ENCODE measurements at places on chromosomes 6 and 20.

- no peak for DNase-seq
Measured at GRCh38 chr6:154274168-154274567, 82.4 kb downstream of the IPCEF1 start.

GRCh38 chr20:11207749-11208502, 534.1 kb upstream of the JAG1 start:
- no peak for DNase-seq

DNA sequence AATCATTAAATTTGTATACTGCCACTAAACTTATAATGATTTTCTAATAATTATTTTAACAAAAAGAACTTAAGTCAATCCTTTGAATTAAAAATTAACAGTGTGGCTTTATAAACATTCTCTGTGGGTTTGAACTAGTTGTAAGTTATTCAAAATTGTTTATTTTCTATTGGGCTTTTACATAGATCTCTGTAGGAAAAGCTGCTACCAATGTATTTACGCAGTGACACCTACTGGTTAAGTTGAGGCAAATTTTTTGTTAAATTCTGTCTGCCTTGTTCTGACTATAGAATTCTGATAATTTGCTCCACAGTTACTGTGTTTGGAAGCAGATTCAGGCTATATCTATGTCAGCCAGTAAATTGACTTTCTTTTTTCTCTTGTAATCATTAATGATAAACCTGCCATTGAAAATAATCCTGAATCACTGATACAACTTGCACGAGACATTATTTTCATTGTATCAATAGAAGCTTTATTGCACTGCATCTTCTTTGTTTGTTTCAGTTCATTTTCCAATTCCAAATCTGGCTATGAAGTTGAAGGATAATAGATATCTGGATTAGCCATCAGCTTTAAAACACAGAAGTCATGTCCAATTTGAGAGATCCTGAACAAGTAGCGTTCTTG, 66.0 kb upstream of the UTRN start:
- no peak for DNase-seq

DNA sequence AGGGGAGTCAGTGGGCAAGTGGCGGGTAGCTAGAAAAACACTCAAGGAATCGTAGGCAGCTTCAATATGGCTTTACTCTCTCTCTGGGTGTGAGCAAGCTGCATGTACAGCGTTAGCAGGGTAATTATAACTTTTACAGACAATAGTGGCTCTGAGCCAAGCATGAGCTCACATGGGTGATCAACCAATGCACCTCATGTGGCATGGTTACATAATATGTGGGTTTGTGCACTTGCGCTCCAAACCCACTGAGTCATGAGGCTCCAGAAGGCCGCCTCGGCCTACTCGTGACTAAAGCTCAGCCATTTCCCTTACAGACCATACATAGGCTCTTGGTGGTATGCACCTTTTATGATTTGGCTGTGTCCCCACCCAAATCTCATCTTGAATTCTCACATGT, 78.4 kb upstream of the FBXL4 start:
- DNase-seq: no peak

- DNase-seq: peak; percentile 17
Measured at GRCh38 chr6:73394577-73395354, at the start of gene DDX43. TSS of gene DDX43 (plus strand) at chr6:73394828. CDS start at chr6:73394906, 78 bp downstream.

DNA sequence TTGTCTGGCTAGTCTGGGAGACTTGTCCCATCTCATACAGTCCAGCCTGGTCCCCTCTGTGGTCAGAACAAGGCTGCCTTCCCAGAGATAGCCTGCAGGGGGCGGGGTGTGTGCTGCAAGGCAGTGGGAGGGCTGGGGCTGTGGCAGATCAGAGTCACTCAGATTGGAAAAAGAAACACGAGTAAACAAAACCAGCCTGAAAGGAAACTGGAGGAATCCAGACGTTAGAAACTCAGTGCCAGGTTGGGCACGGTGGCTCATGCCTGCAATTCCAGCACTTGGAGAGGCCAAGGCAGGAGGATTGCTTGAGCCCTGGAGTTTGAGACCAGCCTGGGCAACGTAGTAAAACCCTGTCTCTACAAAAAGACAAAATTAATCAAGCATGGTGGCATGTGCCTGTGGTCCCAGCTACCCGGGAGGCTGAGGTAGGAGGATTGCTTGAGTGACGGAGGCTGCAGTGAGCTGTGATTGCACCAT, 20.2 kb downstream of the LEMD2 start:
- DNase-seq: peak; percentile 35

DNA sequence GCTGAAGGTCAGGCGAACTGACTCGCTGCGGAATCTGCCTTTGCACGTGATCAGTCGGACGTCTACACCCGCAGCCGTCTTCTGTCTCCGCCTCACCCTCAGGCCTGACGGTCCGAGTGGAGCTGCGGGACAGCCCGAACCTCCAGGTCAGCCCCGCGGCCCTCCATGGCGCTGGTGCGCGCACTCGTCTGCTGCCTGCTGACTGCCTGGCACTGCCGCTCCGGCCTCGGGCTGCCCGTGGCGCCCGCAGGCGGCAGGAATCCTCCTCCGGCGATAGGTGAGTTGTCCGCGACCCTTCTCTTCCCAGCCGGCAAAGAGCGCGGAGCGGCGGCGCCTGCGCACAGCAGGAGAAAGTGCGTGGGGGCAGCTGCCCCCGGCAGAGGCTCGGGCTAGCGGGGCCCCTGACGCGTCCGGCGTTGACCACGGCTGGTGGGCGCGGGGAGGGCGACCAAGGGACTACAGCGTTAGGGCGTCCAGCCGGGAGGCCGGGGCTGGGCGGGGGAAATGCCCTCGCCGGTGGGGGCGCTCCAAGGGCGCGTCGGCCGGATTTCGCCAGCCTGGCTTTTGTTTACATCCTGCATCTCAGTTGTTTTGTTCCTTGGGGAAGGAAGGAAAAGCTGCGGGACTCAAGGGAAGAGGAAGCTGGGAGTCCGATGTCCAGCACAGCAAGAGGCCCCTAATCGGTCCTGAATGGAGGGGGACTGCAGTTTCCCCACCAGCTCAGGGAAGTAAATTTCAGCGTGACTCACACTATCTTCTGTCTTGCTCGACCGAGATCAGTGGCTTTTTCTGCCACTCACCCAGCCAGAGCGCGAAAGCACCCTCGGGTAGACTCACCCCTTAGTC, at the start of gene SMPDL3A:
TSS of gene SMPDL3A (plus strand) at position 77 of the 846 bp plus-strand sequence. CDS start at position 166, 89 bp downstream.
- DNase-seq: no peak

- no peak for DNase-seq
Measured at GRCh38 chr6:158191761-158192160, 23.6 kb downstream of the GTF2H5 start.

GRCh38 chr6:161636882-161637430, 363.1 kb upstream of the AGPAT4 start:
- no peak for DNase-seq

GRCh38 chr6:42007286-42008137, 42.8 kb upstream of the TAF8 start:
- DNase-seq: no peak

DNA sequence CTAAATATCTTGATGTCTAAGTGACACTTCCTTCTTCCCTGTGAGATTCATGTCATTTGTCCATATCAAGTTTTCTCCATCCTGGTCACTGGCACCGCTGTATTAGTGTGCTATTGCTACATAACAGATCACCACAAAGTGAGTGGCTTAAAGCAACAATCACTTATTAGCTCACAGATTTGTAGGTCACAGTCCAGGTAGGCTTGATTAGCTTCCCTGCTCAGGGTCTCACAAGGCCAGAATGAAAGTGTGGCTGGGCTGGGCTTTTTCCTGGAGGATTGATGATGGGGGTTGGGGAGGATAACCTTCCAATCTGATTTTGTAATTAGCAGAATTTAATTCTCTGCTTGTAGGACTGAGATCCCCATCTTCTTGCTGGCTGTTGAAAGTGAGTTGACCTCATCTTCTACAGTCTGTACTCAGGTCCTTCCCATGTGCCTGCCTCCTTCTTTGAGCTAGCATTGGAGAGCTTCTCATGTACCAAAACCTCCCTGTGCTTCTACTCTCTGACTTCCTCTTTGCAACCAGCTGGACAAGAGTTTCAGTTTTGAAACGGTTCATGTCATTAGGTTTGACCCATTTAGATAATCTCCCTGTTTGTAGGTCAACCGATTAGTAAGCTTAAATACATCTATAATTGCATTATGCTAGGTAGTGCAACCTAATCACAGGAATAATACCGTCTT, 152.4 kb upstream of the MAN1A1 start:
- DNase-seq: no peak

DNA sequence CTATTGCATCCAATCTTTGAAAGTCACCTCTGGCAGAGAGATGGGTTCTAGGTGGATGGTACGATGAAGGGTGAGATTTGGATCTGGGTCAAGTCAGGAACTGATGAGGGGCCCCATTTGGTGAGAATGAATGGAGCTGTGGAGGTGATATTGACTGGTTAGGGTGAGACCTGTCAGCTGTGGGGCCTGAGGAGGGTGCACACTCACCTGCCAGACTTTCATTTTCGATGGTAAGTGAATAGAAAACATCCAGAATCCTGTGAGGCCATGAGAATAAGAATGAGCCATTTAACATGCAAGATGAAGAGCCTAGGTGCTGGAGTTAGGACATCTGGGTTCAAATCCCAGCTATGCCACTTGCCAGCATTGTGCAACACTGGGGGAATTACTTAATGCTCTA, 6.8 kb downstream of the SUN5 start:
- DNase-seq: no peak

- no peak for DNase-seq
Measured at GRCh38 chr20:62768551-62769287, 27.6 kb upstream of the MRGBP start.

DNA sequence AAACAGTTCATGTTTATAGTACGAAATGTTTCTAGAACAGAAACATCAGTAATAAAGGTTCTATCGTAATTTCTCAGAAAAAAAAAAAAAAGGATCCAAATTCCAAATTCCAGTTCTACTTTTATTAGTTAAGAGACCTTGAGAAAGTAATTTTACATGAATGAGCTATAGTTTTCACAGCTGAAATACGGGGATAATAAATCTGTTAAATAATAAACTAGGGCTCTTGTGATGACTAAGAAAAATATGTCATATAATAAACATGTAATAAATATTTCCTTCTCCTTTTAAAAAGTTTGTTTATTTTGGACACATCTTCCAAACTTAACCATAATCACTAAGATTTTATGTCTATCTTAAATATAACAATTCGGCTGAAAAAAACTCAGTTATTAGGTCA, 17.8 kb downstream of the RARS2 start:
- DNase-seq: no peak

DNA sequence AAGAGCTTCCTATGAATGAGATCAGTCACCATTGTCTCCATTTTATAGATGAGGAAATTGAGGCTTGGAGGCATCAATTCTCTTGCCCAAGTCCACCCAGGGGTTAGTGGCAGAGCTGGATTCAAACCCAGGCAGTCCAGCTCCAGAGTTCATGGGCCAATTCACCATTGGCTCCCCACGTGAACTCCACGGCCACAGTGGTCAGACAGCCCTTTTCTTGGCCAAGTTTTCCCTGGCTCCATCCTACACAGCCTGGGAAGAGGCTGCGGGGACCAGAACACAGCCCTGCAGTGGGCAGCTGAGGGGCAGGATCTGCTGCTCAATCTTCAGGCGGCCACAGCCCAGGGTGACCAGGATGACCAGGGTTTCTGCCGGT, 20.5 kb downstream of the TGM2 start:
- DNase-seq: no peak

Data from stimulated activated CD8-positive, alpha-beta memory T cell treated with anti-CD3 and anti-CD28 coated beads, Interleukin-15, amount 100 ng/mL, for 4 hours (primary cell).